ENCODE measurements at places on chromosomes 12 and 14.

DNA sequence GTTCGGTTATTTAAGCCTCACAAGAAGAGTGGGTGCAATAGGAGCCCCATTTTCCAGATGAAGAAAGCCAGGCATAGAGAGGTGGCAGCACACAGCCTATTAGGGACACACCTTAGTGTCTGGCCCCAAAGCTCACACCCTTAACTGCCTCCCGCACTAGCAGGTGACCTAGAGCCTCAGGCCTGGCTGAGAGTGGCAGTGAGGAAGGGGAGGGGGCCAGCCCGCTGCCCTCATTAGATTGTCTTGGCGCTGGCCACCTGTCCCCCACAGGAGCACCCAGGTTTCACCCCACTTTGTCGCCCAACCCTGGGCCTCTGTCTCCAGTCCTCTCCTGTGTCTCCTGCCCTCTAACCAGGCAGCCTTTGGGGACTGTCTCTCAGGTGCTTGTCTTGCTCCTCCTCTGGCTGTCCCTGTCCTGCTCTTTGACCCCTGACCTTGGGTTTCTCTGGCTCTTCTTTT is 18.5 kb upstream of the PGF start:
- DNase-seq, result no peak

DNA sequence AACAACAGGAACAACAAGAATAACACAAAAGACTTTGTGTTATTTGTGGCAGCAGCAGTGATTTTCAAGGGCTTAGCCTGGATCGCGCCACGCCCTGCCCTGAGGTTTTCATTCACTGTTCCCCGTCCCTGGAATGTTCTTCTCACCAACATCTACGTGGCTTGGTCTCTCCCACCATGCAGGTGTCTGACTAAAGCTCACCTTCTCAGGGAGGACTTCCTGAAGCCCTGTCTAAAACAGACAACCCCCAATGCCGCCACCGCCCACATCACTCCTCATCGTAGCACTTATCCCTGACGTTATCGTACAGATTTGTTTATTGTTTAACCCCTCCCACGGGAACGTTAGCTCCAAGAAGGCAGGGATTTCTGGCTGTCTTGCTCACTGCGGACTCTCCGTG is 40.4 kb downstream of the P2RX4 start:
- no peak for DNase-seq

GRCh38 chr14:64474041-64474440 is 8.7 kb downstream of the AKAP5 start:
- DNase-seq, result no peak

- no peak for DNase-seq
These were observed 40.8 kb upstream of the SPTLC2 start for GRCh38 chr14:77657280-77657679.

DNA sequence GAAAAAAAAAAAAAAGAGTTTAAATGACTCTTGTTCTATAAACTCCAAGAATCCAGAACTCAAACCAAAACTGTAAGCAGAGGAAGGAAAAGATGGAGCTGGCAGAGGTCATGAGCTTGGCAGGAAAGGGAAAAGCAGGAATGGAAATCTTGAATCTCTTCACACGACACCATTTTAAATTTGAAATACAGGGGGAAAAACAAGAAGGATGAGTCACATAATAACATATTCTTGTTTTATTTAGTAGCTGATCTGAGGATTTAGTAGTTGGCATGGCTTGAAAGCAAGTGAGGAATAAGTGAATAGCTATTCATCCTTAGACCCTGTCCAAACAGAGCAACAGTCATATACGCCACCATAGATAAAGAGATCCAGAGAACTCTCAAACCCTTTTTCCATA is 35.0 kb downstream of the EPS8 start:
- DNase-seq, result no peak

- DNase-seq, result no peak
These were observed 648 bp downstream of the SNX6 start for GRCh38 chr14:34629344-34629656.

DNA sequence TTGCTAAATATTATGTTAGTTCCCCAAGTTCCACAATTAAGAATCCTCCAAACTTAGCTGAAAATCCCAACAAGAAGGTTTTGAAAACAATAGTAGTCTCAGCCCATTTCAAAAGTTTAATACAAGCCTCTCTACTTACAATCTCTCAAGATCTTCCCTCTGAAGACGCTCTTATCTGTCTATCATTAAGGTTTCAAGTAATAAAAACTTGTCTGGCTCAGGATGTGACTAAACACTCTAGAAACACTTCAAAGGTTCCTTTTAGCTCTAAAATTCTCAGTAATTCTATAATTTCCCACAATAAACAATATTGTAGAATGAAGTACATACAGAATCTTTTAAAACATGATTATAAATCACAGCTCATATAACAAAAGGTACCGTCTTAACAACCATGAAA is 16.3 kb downstream of the YAF2 start:
- no peak for DNase-seq

All from stimulated activated CD4-positive, alpha-beta T cell treated with anti-CD3 and anti-CD28 coated beads, TNF-alpha, amount 100 ng/mL, for 1 hour (primary cell).